Breast epithelium (tissue), 4 donors: ENCODE measurements at places on chromosomes 5 and 9. TPM values are rescaled to one million over a fixed set of nuclear protein-coding genes. Genes with fewer than 3 reads are reported as not detected.

DNA sequence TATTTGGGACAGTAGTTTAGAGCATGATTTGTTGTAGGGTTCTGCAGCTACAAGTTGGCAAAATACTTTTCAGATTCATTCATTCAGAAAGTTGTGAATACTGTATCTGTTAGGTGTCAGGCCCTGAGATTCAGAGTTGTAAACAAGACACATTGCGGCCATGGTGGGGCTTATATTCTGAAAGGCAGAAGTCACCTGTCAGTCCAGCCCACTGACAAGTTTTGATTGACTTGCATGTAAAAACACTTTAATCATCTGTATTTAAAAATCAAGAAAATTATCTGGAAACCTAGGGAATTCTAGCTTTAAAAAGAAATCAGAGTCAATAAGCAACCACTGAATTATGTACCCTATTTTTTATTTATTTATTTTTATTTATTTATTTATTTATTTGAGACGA is 13.0 kb downstream of the LARP1 start:
- H3K4me3 ChIP-seq = no peak overlapping the region
- peaks cover 6% of the 10 kb centered on the region for H3K4me1 ChIP-seq
- no peaks in the 10 kb centered on the region for H3K36me3 ChIP-seq

The POLE3 gene
- 35.1 TPM for total RNA-seq

The EMB gene
- 9.2 TPM for total RNA-seq

DNA sequence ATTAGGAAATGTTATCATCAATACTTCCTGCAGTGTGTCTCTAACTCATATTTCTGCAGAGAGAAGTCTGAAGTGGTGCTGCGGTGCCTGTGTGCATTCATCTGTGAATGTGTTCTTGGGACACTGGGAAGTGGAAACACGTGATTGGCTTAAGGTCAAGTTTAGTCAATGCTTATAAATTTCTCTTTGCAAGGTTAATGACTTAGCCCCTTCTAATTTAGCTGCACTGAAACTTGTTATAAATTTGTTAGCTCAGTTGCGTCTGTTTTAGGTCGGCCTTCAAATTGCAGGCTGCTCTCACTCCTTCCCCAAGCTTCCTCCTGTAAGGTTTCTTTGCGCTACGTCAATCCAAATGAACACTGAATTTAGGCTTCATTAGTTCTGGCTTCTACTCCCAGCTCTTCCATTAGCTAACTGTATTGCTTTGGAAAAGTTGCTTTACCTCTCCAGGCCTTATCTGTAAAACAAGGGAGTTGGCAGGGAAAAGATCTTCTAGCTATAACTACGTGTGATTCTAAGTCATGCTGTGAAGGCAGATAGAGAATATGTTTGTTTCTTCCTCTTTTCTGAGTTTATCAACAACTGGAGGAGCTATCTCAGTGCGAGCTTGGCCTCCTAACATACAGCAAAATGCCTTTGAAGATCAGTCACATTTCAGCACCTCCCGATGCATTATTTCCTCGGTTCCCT is 341.8 kb downstream of the NFIB start:
- no peaks in the 10 kb centered on the region for H3K27me3 ChIP-seq
- DNase-seq = no peak
- no peak overlapping the region for H3K27ac ChIP-seq
- H3K36me3 ChIP-seq = no peaks in the 10 kb centered on the region
- H3K4me3 ChIP-seq = no peak overlapping the region

DNA sequence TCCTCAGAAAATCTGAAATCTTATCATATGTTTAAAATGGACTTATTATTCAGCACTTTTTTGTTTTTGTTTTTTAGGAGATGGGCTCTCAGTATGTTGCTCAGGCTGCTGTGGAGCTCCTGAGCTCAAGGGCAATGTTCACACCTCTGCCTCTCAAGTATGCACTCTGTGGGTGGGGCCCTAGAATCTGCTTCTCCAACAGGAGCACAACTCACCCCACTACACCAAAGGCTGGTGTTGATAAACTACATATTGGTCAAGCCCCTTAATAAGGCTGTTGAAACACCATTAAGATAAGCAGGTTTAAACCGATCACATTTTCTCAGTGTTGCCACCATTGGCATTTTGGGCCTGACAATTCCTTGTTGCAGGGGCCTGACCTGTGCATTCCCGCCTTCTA is 131.6 kb downstream of the FANCC start:
- no peak overlapping the region for H3K4me3 ChIP-seq
- no peak for DNase-seq
- no peak overlapping the region for H3K27ac ChIP-seq
- no peaks in the 10 kb centered on the region for H3K4me1 ChIP-seq
- no peaks in the 10 kb centered on the region for H3K36me3 ChIP-seq
- H3K27me3 ChIP-seq = no peaks in the 10 kb centered on the region
